Osteocyte (in vitro differentiated cells): ENCODE measurements at places on chromosomes 3 and 15. TPM values are rescaled to one million over a fixed set of nuclear protein-coding genes. Genes with fewer than 3 reads are reported as not detected.

DNA sequence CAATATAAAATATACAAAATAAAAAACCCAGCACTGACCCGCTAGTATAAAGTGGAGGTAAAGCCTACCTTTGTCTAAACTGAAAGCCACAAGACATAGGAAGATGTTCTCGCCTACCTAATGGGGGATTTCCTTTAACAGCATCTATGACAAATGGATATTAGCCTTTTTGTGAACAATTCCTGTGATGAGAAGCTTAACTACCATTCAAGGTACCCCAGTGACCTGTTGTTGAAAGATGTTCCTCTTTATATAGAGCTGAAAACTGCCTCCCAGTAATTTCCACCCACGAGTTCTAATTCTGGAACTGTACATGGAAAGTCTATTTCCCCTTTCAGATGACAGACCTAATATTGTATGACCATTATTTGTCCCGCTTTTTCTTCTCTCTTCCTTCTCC is 109.8 kb upstream of the RASGRP1 start:
- peaks cover 51% of the 10 kb centered on the region for H3K27me3 ChIP-seq
- no peaks in the 10 kb centered on the region for H3K4me1 ChIP-seq
- no peak for DNase-seq
- no peak overlapping the region for H3K27ac ChIP-seq
- H3K4me3 ChIP-seq: no peak overlapping the region

DNA sequence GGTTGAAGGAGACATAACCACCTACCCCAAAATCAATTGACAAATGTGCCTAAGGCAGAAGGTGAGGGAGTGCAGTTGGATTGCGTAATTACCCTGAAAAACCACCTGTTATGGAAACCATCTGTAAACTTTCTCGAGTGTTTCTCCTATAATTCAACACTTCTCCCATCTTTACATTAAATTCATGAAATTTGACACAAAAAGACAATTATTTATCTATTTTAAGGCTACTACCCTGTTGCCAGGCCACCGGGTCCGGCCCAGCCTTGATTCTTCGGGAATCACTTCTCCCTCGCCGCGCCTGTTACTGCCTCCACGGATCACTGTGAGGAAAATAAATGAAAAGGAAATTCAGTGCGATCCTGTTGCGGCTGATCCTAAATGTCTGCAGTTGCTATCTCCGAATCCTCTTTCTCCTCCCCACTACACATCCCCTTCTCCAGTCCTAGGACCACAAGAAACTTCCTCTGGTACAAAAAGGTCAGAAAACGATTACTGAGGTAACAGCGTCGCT is 646 bp downstream of the IQCB1 start:
- DNase-seq: no peak
- peaks cover 21% of the 10 kb centered on the region for H3K4me1 ChIP-seq
- peaks cover 9% of the 10 kb centered on the region for H3K27me3 ChIP-seq

DNA sequence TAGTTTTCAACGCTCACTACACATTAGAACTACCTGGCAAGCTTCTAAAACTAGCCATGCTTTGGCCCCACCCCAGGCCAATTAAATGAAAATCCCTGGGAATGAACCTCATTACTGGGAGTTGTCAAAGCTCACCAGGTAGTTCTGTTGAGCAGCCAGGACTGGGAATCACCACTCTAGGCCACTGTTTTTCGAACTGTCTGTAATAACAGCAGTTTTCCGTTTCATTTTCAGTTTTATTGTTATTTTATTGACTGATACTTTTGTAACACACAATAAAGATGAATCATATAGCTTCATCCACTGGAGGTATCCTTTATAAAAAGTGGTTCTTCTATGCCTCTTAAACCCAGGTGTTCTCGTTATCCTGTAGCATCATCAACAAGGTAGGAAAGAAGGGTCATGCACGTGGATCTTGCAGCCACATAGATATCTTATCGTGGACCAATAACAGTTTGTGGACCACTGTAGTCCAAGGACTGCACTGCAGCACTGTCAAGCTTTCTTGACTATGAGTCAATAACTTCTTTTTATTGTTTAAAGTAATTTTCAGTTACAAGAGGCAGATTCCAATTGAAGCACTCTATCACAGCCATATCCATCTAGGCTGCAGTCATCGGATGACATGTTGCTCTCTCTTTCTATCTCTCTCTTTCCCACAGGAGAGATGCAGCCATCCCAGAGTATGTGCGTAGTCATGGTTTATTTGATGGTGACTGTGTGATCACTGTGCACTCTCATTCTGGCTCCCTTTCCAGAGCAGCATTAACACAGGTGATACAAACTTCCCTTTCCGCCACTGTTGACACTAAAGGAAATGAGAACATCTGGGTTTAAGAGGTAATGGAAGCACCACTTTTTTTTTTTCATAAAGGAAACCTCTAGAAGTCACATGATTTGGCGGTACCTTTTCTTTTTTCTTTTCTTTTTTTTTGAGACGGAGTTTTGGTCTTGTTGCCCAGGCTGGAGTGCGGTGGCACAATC is 39.0 kb upstream of the BLM start:
- H3K27ac ChIP-seq: no peak overlapping the region
- peaks cover 2% of the 10 kb centered on the region for H3K36me3 ChIP-seq
- peaks cover 5% of the 10 kb centered on the region for H3K27me3 ChIP-seq
- no peak overlapping the region for H3K4me3 ChIP-seq
- no peak for DNase-seq

DNA sequence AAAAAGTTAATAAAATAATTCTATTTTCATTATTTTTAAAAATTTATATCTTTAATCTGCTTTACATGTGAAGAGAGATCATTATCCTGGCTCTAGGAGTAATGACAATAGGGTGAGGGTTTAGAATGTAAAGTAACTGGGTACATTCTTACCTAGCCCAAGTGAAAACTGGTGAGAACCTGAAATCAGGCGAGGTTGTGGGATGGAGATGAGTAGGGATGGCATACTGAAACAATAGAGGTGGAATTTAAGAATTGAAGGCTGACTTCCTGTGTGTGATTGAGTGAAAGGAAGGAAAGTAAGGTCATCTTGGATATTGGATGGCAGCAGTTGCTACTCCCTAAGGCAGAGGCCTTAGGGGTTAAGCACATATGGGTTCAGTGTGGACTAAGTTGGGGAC is 82.7 kb downstream of the MYRIP start:
- H3K4me1 ChIP-seq: no peaks in the 10 kb centered on the region
- DNase-seq: no peak
- no peaks in the 10 kb centered on the region for H3K36me3 ChIP-seq
- H3K27ac ChIP-seq: no peak overlapping the region
- peaks cover 1% of the 10 kb centered on the region for H3K27me3 ChIP-seq
- H3K4me3 ChIP-seq: no peak overlapping the region

DNA sequence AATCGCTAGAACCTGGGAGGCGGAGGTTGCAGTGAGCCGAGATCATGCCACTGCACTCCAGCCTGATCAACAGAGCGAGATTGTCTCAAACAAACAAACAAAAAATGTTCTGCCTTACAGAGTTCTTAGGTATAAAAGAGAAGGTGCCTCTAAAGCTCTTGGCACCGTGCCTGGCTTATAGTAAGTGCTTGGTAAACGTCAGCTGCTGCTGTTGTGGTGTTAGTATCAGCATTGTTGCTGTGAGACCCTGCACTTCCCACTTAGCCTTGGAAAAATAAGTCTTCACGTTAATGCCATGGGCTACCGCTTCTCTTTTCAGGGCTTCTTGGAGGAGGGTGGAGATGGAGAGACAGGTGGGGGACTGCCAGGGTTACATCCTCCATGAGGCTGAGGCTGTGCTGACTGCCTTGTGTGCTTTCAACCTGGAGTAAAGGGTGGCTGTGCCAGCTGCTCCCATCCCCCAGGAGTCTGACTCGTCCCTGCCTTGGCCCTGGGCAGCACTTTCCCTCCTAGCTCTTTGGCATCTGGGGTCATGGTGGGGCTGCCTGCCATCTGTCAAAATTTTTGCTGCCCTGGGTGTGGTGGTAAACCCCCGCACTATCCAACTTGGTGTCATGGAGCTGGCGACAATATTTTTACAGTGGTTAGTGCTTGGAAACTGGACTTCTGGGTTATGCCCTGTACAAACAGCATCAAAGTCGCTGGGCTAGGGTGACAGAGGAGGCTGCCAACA is 17.8 kb downstream of the FLNB start:
- no peak overlapping the region for H3K4me3 ChIP-seq
- peak overlapping the region; percentile 38 for H3K27ac ChIP-seq
- peaks cover 50% of the 10 kb centered on the region for H3K4me1 ChIP-seq
- DNase-seq: no peak

GRCh38 chr15:96181873-96182301 is 148.6 kb upstream of the NR2F2 start:
- DNase-seq: no peak
- H3K36me3 ChIP-seq: peaks cover 18% of the 10 kb centered on the region
- H3K4me1 ChIP-seq: peaks cover 15% of the 10 kb centered on the region
- H3K27ac ChIP-seq: no peak overlapping the region
- H3K27me3 ChIP-seq: no peaks in the 10 kb centered on the region

GRCh38 chr3:67858492-67858891 is 204.1 kb upstream of the SUCLG2 start:
- H3K4me3 ChIP-seq: no peak overlapping the region
- H3K27me3 ChIP-seq: no peaks in the 10 kb centered on the region
- no peak overlapping the region for H3K27ac ChIP-seq
- no peaks in the 10 kb centered on the region for H3K4me1 ChIP-seq

GRCh38 chr3:169787791-169788190 is 14.6 kb downstream of the MYNN start:
- no peak overlapping the region for H3K4me3 ChIP-seq
- no peak overlapping the region for H3K27ac ChIP-seq
- no peaks in the 10 kb centered on the region for H3K4me1 ChIP-seq

GRCh38 chr3:152825566-152825965 is 9.4 kb upstream of the P2RY1 start:
- H3K27me3 ChIP-seq: peaks cover 27% of the 10 kb centered on the region
- no peak for DNase-seq
- no peak overlapping the region for H3K4me3 ChIP-seq

GRCh38 chr15:81197255-81197630 is 564 bp downstream of the IL16 start:
- H3K27me3 ChIP-seq: peaks cover 26% of the 10 kb centered on the region
- H3K27ac ChIP-seq: no peak overlapping the region
- H3K4me3 ChIP-seq: no peak overlapping the region
- no peaks in the 10 kb centered on the region for H3K4me1 ChIP-seq

DNA sequence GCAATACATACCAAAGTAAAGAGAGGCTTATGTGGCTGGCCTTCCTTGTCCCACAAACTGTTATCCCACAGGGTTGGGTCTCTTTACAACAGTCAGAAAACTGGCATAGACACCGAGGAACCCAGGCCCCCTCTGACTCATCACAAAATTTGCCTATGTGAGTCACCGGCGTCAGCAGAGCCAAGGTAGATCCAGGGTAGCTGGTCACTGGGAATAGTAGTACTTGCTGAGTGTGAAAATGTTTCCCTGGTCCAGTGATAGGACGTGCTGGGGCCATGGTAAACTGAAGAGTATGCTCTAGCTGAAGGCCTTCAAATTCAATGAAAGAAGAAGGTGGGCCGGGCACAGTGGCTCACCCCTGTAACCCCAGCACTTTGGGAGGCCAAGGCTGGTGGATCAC is 27.1 kb upstream of the SKIL start:
- peak; percentile 53 for DNase-seq
- H3K36me3 ChIP-seq: no peaks in the 10 kb centered on the region
- peaks cover 2% of the 10 kb centered on the region for H3K4me1 ChIP-seq
- H3K27me3 ChIP-seq: no peaks in the 10 kb centered on the region
- no peak overlapping the region for H3K27ac ChIP-seq
- no peak overlapping the region for H3K4me3 ChIP-seq

DNA sequence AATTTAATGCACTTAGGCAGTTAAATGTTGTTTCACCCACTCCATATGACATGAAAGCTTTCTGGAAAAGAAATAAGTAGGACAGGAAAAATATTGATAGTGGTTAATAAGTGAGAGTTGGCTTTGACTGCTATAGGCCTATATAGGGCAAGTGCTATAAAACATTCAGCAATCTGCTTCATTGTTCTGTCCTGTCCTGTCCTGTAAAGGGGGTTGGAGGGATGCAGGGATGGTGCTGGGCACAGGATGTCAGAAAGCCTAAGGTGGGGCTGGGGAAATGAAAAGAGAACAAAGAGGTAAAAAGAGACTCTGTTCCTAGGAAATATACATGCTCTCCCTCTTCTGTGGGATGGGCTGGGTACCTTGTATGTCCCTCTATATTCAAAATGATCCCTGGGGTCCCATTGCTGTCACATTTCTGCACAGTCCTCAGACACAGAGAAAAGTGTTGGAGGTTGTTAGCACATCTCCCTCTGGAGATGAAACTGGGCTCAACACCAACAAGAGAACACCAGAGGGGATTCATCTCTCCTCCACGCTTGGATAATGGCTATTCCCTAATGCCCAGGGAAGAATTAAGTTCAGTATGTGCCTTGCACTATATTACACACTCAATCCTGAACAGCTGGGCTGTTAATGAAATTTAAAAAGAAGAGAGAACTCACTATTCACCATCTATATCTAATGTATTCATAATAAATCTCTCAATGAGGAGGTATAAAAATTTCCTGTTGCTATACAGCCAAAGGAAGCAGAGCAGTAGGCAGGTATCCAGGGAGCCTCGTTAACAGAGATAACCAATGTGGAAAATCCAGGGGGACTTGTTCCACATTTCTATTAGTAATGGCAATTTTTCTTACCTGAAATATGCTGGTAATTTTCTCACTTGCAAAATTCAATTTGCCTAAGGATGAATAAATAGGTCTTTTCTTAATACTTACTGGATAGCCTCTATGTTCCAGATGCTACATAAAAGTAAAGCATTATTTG is 108.1 kb upstream of the ZBED2 start:
- no peak overlapping the region for H3K27ac ChIP-seq
- H3K36me3 ChIP-seq: no peaks in the 10 kb centered on the region
- H3K4me1 ChIP-seq: no peaks in the 10 kb centered on the region
- no peaks in the 10 kb centered on the region for H3K27me3 ChIP-seq

DNA sequence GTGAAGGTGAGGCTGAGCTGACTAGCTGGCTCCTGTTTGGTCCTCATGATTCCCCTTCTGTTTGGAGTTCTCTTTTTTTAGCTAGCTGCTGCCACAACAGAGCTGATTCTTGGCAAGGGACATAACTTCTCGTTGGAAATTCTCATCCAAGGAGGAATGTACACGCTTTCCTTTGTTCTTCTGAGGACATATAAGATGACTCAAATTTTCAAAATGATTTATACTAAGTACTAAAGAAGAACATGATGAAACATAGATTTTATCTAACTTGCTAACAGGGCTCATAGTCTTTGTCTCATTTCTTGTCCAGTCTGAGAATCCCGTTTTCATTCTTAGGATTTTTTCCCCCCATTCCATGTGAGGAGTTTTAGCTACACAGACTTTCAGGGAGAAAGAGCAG is 2.9 kb upstream of the TFG start:
- DNase-seq: no peak
- H3K36me3 ChIP-seq: peaks cover 5% of the 10 kb centered on the region
- H3K27ac ChIP-seq: no peak overlapping the region
- H3K27me3 ChIP-seq: peaks cover 24% of the 10 kb centered on the region
- no peak overlapping the region for H3K4me3 ChIP-seq

- no peak for DNase-seq
- no peaks in the 10 kb centered on the region for H3K36me3 ChIP-seq
- H3K4me3 ChIP-seq: no peak overlapping the region
- H3K4me1 ChIP-seq: peaks cover 28% of the 10 kb centered on the region
- no peaks in the 10 kb centered on the region for H3K27me3 ChIP-seq
Observed at GRCh38 chr15:69305204-69305931, 6.7 kb downstream of the PAQR5 start.

ECE2 gene
- total RNA-seq: not detected in 2 replicates

TF gene
- total RNA-seq: 1.9 and 2.0 TPM in 2 replicates

DPPA2 gene
- not detected in 2 replicates for total RNA-seq

SLC9C1 gene
- not detected in 2 replicates for total RNA-seq
